ENCODE measurements at places on chromosomes 2 and 18.

DNA sequence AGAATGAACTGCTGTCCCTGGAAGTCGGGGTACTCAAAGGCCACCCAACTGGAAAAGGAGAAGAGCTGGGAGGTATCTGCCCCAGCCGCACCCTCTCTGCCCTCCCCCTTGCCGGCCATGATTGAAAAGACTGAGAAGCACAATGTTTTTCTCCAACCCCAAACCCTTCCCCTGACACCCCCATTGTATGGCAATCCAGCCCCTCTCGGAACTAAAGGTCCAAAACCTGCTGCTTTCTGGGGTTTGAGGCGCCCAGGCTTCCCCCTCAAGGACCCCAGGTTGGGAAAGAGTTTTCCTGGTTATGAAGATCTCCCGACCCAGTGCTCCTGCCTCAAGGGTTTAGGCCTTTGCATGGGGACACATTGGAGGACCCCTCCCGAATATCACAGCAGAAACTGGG is 1.0 kb downstream of the CRYBA2 start:
- DNase-seq = no peak

DNA sequence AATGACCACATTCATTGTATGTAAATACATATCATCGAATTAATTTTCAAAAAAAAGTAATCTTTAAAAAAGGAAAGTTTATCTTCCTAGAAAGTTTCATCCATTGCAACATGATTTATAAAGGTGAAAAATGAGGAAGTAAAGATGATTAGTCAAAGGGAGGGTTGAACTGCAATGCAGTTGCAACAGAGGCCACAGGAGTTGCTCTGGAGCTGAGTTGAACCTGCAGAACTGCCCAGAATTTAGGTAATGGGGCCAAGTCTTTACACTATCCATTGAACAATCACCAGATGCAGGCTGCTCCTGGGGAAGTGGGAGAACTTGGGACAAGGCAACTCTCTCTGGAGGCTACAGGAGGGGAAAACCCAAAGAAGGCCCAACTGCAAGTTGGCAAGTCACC is 390.7 kb downstream of the METTL4 start:
- DNase-seq = no peak

- DNase-seq = no peak
Measured at GRCh38 chr2:100934504-100935371, 67.4 kb upstream of the RPL31 start.

- no peak for DNase-seq
Measured at GRCh38 chr2:141035846-141036420, 1094.9 kb downstream of the LRP1B start.
